ELF-1 (cell line): ENCODE measurements at places on chromosomes 13 and 19.

DNA sequence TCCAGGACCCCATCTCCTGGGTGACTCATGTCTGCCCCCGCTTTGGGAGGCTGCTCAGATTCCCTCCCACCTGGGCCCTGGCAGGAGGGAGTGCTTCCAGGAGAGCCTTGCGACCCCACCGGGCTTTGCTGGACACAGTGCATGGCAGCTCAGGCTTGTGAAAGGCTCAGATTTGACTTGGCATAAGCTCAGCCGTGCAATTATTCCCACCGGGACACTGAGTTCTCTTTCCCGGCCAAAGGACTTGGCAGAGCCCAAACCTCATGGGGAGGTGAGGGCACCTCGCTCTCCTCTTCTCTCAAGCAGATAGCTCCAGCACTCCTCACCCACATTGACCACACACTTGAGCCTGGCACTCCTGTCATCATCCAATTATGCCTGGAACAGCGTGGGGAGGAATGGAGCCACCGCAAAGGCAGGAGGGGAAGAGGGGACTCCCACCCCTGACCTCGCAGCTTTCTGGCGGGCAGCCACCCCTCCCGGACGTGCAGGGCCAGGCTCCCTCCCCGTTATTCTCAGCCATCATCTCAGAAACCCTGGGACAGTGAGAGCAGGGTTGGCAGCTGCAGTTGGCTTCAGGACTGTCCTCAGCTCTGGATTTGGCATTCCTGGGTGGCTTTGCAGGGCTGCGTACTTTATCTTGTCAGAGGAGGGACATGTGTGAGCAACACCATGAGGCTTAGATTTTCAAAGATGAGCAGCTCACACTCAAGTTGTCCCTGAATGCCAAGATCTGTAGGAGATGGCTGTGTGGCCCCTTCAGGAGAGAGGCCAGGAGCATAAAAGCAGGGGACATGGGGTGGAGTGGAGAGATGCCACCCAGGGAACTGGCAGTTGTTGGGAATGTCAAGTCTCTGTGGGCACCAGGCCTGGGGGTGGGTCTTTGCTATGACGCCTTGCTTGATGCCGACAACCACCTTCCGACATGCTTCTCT is 306.2 kb downstream of the TEX29 start:
- no peak for DNase-seq

- DNase-seq, result no peak
Observed at GRCh38 chr19:54247106-54247930, 4.7 kb upstream of the LILRA6 start.

GRCh38 chr19:44723299-44723951 is 24.5 kb downstream of the CEACAM16 start:
- no peak for DNase-seq

GRCh38 chr13:108328848-108329247 is 59.3 kb downstream of the TNFSF13B start:
- DNase-seq, result no peak

DNA sequence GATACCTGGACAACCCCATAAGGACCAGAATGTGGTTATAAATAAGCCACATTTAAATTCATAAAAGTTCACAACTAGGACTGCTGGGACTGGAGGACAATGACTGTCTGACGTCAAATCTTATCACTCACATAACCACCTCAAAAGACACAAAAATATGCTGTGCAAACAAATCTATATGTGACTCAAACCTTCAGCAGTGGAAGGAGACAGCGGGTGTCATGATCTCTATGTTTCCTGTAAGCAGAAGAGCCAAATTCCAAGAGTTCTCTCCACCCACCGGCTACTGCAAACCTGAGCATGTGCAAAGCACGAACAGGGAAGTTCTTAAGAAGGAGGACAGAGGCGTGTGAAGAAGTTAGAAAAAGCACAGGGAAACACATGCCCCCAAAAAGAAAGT is 113.2 kb downstream of the MYCBP2 start:
- DNase-seq, result no peak

GRCh38 chr19:41334793-41335192 is 18.9 kb downstream of the TGFB1 start:
- no peak for DNase-seq

DNA sequence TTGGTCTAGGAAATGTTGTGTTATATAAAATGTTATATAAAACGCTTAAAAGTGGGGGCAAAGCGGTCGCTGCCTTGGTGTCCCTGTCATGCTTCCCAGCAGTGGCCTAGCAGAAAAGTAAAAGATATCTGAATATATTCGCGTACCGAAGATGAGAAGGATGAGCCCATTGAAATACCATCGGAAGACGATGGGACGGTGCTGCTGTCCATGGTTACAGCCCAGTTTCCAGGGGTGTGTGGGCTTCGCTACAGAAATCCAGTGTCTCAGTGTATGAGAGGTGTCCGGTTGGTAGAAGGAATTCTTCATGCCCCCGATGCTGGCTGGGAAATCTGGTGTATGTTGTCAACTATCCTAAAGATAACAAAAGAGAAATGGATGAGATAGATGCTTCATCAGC is 110.9 kb upstream of the DIAPH3 start:
- DNase-seq, result no peak

GRCh38 chr19:33947265-33947964 is 150.7 kb downstream of the KCTD15 start:
- DNase-seq, result no peak

DNA sequence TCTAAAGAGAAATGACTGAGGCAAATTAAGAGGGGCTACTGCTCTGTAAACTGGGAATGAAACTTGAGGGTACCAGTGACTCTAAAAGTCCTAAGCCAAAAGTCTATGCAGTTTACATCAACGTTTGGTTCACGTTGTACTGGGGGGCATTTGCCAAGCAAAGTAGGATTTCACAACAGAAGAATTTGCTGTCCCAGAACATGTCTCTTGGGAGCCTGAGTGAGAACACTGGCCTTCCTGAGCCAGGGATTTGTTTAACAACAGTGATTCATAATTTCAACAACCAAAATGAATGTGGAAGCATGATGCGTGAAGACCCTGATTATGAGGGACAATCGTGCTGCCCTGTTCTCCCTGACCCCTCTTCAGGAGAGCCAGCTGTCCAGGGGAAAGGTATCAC is 178.0 kb downstream of the OXGR1 start:
- DNase-seq, result no peak

DNA sequence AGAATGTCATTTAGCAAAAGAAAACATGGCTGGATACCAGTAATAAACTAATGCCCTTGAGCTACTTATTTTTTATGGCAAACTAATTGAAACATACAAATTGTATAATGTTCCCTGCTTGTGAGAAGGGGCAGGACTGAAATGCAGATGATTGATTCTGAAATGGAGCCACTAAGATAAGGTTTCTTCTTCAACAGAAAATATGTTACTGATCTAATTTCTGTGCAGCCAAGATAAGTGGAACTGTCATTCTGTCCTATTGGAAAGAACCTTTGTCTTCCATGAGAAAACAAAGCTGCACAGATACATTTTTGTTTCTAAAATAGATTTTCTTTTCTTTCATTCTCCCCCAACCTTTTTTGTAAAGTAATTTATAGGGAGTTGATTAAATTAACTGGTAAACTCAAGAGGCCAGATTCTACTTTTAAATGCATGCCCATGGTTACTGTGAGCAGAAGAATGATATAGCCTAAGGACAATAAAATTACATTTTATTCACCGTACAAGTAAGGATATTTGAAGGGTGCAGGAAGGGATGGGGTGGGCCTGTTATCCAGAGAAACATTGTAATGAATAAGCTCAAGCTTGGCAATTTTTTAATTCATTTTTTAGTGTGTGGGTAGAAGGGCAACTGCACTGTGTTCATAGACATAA is 39.9 kb downstream of the STARD13 start:
- DNase-seq, result no peak

DNA sequence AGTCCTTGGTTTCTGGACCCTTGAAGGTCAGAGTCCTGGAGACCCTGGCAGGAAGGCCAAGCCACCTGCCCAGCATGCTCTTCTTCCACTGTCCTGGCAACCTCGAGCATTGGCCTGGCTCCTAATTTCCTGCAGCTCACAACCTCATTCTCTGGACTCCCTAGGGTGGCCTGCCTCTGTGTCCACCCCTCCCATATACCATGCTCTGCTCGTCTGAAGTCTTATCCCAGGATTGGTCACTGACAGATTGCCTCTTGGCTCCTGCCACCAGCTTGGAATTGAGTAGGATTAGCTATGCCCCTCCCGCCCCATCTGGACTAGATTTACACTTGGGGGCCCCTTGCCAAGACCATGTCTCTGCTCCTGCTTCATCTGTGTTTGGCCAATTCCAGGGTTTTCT is 17.1 kb upstream of the WASF3 start:
- DNase-seq, result no peak

GRCh38 chr13:101709952-101710351 is 257.5 kb downstream of the ITGBL1 start:
- DNase-seq, result no peak

GRCh38 chr13:114142640-114143490 is 10.4 kb upstream of the RASA3 start:
- peak; percentile 4 for DNase-seq

GRCh38 chr13:40657307-40657706 is 9.1 kb downstream of the FOXO1 start:
- no peak for DNase-seq

- DNase-seq, result no peak
Observed at GRCh38 chr19:18939922-18940768, 872 bp downstream of the HOMER3 start.

DNA sequence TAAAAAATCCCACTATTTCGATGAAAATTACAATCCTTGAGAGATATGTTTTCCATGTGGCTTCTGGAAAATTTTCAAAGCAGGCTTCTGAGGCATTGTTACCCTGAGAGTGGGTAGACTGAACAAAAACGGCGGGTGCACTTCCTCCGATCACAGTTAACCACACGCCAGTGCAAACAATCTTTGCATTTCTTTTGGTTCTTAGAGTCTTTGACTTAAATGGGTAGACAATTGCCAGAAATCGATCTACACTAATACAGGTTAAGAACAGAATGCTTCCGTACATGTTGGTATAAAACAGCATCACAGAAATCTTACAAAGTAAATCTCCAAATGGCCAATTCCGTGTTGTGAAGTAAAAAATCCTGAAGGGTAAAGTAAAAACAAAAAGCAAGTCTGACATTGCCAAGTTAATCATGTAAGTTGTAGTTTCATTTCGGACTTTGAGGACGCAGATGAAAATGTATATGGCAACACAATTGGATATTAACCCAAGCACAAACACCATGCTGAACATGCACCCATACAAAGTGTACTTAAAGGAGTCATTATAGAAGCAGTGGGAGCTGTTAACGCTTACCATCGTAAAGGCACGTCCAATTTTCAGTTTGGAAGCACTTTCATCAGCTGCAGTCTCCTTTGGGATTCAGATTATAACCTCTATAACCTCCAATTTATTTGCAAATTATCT is 927 bp downstream of the LPAR6 start:
- DNase-seq, result peak; percentile 8

DNA sequence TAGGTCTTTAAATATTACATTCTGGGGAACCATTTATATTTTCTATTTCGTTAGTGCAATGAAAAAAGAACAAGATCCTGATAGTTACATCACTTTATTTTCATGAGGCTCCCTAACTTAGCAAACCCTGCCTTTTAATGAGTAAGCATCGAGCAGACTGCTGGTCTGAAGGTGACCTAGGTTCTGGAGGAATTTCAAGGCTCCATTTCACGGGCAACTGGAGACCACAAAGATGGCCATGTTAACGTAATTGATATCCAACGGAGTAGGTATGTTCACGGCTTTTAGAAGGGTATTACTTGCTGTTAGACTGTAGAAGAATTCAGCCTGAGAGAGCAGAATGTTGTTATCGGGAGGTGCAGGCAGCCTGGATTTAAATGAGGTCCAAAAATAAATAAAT is 1597.6 kb downstream of the EFNB2 start:
- no peak for DNase-seq
